Naive thymus-derived CD4-positive, alpha-beta T cell (primary cell): ENCODE measurements at places on chromosomes 6 and 20. TPM values are rescaled to one million over a fixed set of nuclear protein-coding genes. Genes with fewer than 3 reads are reported as not detected.

DNA sequence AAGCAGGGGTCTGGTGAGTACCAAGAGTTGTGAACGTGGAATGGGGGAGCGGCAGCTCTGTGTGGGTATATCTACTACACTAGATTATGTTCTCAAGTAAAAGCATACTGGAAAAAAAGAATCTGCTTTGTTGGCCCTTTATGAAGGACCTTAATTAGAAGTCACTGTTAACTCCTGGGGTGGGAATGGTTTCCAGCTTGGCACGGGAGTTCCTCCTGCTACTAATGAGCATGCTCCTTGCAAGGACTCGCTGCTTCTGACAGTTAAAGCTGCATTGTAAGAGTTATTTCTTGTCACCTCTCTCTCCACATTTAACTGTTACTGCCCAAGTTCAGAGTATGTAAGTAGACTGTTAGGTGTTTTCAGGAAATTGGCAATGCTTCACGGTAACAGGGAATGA is 292.7 kb downstream of the ZFAND3 start:
- H3K27ac ChIP-seq, result no peak overlapping the region
- no peak for DNase-seq
- no peaks in the 10 kb centered on the region for H3K27me3 ChIP-seq
- H3K4me1 ChIP-seq, result no peaks in the 10 kb centered on the region

DNA sequence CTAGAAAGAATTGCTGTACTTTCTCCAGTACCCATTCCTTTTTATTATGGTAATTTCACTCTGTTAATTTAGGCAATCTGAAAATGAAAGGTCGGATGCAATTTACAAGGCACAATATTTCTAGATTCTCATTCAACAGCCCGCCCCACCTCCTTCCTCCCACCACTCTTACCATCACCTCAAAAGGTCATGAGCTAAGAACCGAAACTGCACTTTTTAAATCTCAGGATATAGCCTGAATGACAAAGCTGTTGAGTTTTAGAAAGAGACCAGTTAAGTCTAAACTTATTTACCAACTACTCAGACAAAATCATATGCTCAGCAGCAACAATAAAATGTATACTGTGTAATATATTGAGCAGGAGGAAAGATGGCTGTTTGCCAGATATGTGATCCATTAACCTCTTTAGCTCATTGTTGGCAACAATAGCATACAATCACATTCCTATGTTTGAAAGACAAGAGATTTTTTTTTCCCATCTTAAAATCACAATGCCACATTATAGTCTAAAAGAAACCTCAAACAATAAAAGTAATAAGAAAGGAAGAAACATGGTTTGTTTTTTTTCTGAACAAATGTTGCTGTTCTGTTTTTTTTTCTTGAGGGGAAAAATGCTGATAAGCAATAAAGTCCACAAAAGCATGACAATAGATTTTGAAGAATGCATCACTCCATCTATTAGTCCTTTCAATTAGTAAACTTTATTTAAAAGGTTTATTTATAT is 1.6 kb upstream of the HS3ST5 start:
- H3K36me3 ChIP-seq, result no peaks in the 10 kb centered on the region
- no peak overlapping the region for H3K4me3 ChIP-seq
- no peak for DNase-seq
- H3K27ac ChIP-seq, result no peak overlapping the region
- no peaks in the 10 kb centered on the region for H3K27me3 ChIP-seq

- H3K27me3 ChIP-seq, result no peaks in the 10 kb centered on the region
- H3K27ac ChIP-seq, result no peak overlapping the region
- no peak overlapping the region for H3K4me3 ChIP-seq
- DNase-seq, result no peak
Observed at GRCh38 chr20:59994697-59995122, 36.5 kb downstream of the CDH26 start.

DNA sequence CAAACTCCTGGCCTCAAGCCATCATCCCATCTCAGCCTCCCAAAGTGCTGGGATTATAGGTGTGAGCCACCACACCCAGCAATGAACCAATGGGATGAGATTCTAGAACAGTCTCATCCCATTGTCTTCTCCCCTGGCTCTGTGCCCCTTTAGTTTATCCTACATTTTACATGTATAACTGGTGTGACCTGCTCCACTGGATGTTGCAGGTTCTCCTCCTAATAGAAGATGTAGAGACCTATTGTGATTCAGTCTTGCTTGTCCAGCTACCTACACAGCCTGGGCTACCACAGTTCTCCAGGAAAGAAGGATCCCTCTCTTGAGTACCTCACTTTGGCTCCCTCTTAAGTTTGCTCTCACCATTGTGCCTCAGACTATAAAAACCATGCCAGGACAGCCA is 2.0 kb upstream of the FKBPL start:
- H3K27me3 ChIP-seq, result no peaks in the 10 kb centered on the region
- DNase-seq, result no peak
- H3K4me1 ChIP-seq, result peaks cover 21% of the 10 kb centered on the region
- H3K4me3 ChIP-seq, result no peak overlapping the region
- H3K27ac ChIP-seq, result no peak overlapping the region

DNA sequence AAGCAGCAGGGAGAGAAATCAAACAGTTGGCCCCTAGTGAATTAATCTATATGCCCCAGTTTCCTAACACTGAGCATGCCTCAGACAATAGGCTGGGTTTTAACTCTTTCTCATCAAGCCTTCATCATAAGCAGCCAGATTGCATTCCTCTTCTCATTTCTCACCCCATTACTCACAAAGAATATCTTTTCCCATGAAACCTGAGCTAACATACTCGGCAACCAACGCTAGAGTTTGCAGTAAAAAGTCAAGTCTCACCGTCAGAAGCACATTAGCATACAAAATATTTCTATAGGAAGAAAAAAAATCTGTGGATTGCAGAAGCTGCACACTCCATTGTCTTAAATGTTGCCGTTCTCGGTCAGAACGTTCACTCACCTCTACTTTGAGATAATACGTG is 429.9 kb upstream of the ARID1B start:
- H3K27me3 ChIP-seq, result no peaks in the 10 kb centered on the region
- H3K4me1 ChIP-seq, result no peaks in the 10 kb centered on the region
- H3K27ac ChIP-seq, result no peak overlapping the region
- no peak overlapping the region for H3K4me3 ChIP-seq
- no peak for DNase-seq
- no peaks in the 10 kb centered on the region for H3K36me3 ChIP-seq

DNA sequence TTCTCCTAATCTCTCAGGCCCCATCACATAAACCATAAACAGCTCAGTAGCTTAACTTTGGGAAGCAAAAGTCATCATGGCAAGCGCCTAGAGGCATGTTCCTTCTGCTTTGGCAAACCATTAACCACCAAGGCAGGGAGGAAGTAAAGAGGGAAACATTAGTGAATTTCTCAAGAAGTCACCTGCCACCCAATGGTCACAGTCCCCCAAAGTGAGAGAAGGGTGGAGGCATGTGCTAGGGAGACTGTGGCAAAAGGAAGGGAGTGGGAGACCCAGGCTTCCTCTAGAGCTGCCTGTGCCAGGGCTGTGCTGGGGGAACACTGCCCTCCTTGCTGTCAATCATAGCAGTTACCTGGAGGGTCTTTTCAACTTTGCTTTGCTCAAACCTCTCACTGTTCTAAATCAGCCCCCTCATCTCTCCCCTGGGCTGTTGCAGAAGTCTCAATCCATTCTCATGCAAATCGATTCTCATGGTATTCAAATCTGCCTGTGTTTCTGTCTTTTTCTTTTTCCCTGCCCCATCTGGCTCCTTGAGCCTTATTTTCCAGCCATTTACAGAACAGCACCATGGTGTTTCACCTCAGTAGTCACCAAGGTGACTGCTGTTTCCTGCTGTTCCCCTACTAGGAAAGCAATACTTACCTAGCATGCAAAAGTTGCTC is 1.8 kb upstream of the RNF24 start:
- no peaks in the 10 kb centered on the region for H3K36me3 ChIP-seq
- H3K4me3 ChIP-seq, result no peak overlapping the region
- no peak for DNase-seq
- no peak overlapping the region for H3K27ac ChIP-seq
- H3K4me1 ChIP-seq, result peaks cover 9% of the 10 kb centered on the region
- no peaks in the 10 kb centered on the region for H3K27me3 ChIP-seq

DNA sequence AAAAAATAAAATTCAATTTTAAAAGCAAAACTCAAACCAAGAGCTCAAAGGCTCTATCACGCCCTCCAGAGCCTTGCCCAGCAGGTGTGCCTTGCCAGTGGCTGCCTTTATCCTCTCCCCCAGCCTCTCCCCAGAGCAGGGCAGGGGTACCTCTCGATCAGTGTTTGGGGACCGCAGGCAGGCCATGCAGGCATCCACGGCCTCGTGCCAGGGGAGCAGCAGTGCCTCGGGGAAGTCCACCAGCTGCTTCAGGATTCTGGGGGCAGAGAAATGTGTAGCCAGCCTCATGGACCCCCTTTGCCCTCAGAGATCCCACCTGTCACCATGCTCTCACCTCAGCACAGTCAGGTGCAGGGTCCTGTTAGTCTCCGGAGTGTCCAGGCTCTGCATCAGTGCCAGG is 5.7 kb downstream of the CUL7 start:
- H3K36me3 ChIP-seq, result no peaks in the 10 kb centered on the region
- H3K27me3 ChIP-seq, result no peaks in the 10 kb centered on the region
- DNase-seq, result no peak
- H3K27ac ChIP-seq, result no peak overlapping the region
- peaks cover 6% of the 10 kb centered on the region for H3K4me1 ChIP-seq
- H3K4me3 ChIP-seq, result no peak overlapping the region

DNA sequence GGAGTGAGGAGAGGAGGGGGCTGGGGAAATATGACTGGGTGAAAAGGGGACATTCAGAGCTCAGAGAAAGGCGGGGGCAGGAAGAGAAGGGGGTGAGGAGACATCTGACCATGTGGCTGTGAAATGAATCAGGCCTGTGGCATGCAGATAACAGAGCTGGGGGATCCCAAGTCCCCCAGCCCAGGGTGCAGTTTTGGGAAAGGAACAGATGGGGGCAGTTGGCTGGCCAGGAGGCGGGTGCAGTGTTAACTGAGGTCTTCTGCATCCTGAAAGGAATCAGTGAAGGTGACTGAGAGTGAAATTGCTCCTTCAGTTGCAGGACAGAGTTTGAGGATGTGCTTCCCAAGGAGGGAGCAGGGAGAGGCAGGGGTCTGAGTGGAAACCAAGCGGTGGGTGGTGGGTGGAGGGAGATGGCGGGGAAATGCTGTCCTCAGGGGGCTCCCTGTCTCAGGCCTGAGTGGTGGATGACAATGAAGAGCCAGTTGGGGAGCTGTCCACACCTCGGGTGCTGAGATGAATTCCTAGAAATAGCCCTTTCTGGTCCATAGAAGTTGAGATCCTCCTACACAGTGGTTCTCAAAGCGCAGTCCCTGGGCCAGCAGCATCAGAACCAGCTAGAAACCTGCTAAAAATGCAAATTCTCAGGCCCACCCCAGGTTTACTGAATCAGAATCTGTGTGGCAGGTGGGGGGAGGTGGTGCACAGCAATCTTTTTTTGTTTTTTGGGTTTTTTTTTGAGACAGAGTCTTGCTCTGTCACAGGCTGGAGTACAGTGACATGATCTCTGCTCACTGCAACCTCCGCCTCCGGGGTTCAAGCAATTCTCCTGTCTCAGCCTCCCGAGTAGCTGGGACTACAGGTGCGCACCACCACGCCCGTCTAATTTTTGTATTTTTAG is 26.0 kb upstream of the CCDC167 start:
- DNase-seq, result no peak
- no peak overlapping the region for H3K27ac ChIP-seq
- no peak overlapping the region for H3K4me3 ChIP-seq
- H3K36me3 ChIP-seq, result no peaks in the 10 kb centered on the region
- H3K27me3 ChIP-seq, result no peaks in the 10 kb centered on the region
- peaks cover 19% of the 10 kb centered on the region for H3K4me1 ChIP-seq

DNA sequence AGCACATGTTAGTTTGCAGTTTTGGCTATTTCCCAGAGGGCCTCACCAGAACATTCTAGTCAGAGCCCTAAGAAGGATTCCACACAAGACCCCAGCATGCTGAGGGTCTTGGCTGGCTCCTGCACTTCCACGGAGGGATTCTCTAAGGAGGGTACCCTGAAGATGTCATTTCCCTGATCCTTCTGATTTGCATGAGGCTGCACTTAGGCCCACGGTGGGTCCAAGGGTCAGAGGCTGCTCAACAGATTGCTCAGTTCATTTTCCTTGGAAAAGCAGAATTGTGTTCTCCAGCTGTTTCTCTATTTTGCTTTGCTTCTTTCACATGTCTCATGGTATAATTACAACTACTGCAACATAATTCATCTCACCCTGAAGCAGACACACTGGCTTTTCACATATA is 22.2 kb downstream of the PREP start:
- H3K27ac ChIP-seq, result no peak overlapping the region
- no peaks in the 10 kb centered on the region for H3K27me3 ChIP-seq
- peaks cover 4% of the 10 kb centered on the region for H3K36me3 ChIP-seq
- no peak overlapping the region for H3K4me3 ChIP-seq

GRCh38 chr6:124551711-124552233 is 410.5 kb upstream of the RNF217 start:
- no peak for DNase-seq
- H3K27me3 ChIP-seq, result no peaks in the 10 kb centered on the region
- no peak overlapping the region for H3K27ac ChIP-seq
- H3K36me3 ChIP-seq, result no peaks in the 10 kb centered on the region
- H3K4me1 ChIP-seq, result no peaks in the 10 kb centered on the region

DNA sequence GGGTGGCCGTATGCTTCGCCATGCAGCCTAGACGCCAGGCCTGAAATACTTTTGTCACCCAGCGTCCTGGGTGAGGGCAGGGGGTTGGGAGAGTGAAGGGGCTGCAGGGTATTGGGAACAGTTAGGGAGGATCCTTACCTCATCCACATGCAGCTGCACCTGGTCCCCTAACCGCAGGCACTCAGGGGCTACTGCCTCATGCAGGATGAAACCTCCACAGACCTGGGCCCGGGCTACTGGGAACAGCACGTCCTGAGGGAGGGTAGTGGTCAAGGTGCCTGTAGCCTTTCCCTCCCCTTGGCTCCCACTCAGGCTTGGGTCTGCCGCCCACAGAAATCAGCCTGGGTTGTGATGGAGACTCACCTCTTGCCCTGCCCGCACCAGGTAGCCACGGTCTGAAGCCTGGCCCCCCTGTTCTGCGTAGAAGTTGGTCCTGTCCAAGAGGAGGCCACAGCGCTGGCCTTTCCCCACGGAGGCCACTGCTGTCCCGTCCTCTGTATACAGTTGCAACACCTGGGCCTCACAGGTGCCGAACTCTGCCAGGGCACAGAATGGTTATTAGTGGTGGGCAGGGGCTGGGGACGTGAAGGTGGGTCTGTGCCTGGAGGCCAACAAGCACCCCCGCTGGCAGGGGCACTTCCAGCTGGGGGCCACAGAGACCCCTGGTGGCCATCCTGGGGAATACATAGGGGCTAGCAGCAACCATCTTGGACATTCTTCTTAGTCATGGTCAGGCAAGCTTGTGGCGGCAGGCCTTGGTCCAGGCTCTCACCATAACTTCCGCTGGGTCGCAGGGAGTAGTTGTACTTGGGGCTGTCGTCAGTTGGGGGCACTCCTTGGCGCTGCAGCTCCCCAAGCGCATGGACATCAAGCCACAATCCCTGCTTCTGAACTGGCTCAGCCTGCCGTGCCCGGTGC is 8.6 kb downstream of the AARS2 start:
- no peaks in the 10 kb centered on the region for H3K36me3 ChIP-seq
- DNase-seq, result peak; percentile 53
- no peaks in the 10 kb centered on the region for H3K4me1 ChIP-seq
- H3K27ac ChIP-seq, result no peak overlapping the region

DNAAF9 gene
- 0.71 TPM for polyA plus RNA-seq

RIPOR3 gene
- polyA plus RNA-seq, result 1.3 TPM

ORC3 gene
- polyA plus RNA-seq, result 32.4 TPM

ME1 gene
- not detected for polyA plus RNA-seq

LRP11 gene
- 0.76 TPM for polyA plus RNA-seq

CASP8AP2 gene
- polyA plus RNA-seq, result 51.0 TPM

BEND6 gene
- not detected for polyA plus RNA-seq

FRK gene
- not detected for polyA plus RNA-seq

PRL gene
- polyA plus RNA-seq, result not detected

CALHM5 gene
- not detected for polyA plus RNA-seq
